ENCODE measurements at places on chromosomes 2 and 18.

DNA sequence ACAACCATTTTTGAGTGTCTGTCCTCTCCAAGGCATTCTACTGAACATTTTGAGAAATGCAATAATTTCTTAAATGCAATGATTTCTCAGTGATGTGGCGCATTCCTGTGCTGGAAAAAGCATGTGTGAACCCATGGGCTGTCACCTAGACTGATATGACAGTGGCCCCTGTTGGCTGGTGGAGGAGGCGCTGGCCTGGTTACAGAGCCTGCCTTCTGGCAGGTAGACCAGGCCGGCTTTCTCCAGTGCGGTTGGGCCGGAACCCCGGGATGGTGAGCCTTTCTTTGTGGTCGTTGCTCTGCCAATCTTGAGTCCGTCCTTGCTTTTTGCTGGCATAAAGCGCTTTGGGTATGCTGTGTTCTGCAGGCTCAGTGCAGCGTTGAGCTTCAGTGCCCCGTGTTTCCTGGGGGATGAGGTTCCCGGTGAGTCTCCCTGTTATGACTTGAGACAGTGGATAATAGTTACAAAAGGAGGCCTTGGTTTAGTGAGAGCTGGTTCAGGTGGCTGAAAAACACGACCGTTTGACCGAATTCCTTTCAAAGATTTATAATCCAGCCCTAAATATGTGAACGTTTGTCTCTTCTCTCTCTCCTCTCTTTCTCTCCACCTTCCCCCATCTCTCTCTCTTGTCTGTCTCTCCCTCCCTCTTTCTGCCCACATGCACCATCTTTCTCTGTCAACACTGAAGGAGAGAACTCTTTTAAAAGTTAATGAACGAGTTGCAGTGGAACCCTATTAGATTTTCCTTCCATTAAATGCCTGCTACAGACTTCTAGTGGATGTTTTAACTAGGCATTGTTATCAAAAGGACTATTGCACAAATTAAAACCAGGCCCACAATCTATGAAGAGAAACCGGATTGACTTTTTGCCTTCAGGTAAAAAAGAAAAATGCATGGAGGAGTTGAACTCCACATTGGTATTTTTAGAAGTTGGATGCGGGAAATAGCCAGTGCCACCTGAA is 34.0 kb downstream of the TSHZ1 start:
- no peak for DNase-seq

DNA sequence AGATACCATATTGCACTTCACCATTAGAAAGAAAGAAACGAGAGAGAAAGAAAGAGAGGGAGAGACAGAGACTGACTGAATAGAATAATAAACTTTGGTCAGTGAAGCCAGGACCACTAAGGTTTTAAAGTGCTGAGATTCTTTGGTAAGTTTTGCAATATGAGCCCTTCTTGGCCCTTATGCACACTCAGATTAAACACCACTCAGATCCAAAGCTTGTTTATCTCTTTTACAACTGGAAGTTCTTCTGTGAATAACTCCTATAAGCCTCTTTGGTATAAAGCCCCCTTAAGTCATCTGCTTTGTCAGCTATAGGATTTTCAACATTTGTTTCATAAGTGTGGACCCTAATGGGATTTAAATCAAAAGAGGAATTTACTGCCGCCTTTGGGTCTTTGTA is 40.8 kb downstream of the PID1 start:
- DNase-seq = no peak

DNA sequence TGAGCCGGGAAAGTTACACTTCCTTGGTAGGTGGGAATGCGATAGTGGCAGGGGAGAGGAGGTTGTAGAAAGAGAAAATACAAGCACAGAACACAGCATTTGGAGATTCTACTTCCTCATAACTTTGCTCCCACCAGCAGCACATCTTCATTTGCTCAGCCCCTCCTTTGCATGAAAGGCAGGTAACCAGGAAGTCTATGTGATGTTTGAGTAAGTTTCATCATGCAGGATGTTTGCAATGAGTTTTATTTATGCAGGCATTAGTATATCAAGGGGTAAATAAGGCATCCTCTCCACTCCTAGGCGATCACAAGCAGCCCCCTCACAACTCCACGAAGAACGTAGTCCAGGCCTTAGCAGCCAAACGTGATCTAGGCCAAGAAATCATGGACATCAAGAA is 5.0 kb downstream of the RNF152 start:
- DNase-seq = no peak

- DNase-seq = no peak
Observed at GRCh38 chr2:2524348-2524941, 193.4 kb upstream of the MYT1L start.

GRCh38 chr2:36336321-36336720 is 19.3 kb upstream of the CRIM1 start:
- DNase-seq = no peak

DNA sequence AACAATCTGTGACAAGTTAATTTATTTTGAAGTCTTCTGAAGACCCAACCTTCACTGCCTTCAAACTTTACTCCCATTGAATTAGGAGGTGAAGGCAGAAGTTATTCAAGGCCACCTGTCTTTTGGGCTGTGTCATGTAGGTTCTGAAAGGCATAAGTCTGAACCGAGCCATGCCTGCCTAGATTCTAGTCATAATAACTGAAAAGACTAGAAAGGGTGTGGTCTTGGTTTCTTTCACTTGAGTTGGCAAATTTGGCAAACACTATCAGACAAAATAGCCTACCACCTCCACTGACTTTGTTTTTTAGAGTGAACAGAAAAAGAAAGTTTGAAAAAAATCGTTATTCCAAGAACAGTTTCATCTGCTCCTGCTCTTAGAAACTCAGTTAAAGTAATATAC is 38.4 kb downstream of the PPM1B start:
- DNase-seq = no peak

DNA sequence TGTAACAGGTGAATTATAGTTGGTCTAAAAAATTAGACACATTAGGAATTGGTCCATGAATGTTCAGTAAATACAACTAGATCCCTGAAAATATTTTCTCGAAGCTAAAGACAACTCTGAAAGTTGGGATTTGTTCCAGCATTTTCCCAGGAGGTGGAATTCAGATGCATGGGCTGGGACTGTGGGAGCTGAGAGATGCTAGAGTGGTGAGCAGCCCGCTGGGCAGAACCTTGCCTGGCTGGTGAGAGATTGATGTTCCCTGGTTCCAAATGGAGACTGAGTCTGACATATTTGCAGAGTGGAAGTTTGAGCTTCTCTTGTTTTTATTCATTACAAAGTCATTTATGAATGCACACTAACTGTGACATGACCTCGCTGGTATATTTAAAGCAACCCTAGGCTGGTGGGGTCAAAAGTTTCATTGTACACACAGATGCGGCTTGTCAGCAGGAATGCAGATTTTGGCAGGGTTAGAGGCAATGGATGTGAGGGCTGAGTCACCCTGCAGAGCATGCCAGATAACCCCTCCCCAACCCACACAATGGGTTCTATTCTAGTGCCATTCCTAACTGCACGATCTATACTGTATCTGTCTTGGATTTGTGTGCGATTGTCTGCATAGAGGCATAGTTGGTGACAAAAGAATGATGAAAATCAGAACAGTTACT is 23.5 kb upstream of the TMEM178A start:
- DNase-seq = peak; percentile 87

DNA sequence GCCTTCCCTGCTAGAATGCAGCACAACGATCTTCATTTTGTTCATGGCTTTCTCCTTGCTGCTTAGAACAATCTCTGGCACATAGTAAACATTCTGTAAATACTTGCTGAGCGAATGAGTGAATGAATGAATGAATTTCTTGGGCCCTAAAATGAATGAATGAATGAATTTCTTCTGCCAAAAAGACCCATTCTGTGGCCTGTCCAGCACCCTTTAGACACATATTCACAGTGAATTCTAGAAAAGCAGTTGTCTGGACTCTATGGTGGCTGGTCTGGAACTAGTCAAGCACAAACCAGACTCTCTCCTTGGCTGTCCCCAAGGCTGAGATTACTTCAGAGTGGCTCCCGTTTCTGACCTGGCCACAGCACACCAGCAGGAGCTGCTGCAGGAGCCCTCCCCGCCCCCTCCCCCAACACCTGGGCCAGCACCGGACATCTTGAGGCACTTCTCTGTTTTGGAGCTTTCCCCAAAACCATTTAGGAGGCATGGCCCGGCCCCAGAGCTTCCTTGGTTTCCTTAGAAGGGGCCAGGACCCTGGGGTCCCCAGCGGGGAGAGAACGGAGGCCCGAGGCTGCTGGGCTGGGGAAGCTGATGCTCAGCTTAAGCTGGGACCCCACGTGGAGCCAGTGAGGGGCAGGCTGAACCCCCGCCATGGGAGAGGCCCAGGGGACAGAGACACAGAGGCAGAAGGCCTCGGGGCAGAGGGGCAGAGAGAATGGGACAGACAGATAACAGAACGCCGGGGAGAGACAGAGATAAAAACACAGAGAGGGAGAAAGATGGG is 159.0 kb downstream of the ZFP36L2 start:
- DNase-seq = no peak

DNA sequence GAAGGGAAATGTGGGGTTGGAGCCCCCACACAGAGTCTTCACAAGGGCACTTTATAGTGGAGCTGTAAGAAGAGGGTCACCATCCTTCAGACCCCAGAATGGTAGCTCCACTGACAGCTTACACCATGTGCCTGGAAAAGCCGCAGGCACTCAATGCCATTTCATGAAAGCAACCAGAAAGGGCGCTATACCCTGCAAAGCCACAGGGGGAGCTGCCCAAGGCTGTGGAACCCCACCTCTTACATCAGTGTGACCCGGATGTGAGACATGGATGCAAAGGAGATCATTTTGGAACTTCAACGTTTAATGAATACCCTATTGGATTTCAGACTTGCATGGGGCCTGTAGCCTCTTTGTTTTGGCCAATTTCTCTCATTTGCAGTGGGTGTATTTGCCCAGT is 694.7 kb downstream of the CBLN2 start:
- DNase-seq = no peak

DNA sequence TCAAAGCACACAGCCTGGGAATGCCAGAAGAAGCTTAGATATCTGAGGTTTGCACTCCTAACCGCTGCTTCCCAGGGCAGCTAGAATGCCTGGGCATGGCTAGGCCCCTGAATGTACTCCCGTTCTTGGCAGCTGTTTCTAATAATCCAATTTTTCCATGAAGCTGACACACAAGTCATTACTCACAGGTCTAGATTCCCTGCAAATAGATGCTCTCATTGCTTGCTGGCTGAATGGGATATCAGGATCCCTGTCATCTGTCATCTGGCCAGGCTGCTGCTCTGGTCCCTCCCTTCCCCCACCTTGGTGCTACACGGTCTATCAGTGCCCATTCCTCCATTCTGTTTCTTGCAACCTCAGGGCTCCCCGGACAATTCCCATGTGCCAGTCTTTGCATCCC is 40.7 kb upstream of the TEX51 start:
- DNase-seq = peak; percentile 1

DNA sequence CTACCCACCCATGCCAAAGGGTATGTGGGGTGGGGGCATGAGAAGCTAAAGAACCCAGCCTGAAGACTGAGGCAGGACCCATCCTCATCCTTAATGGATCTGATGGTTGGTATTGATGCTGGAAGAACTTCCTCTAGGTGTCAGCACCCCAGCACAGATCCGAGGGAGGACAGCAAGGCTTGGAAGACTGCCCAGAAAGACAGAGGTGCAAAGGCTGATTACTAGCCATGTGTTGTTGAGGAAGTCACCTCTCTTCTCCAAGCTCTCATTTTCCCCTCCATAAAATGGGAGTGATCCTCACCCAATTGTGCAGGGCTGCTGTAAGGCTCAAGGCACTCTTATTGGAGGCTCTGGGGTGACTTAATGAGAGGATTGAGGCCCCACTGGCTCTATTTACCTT is 256.5 kb downstream of the CELF4 start:
- DNase-seq = no peak

DNA sequence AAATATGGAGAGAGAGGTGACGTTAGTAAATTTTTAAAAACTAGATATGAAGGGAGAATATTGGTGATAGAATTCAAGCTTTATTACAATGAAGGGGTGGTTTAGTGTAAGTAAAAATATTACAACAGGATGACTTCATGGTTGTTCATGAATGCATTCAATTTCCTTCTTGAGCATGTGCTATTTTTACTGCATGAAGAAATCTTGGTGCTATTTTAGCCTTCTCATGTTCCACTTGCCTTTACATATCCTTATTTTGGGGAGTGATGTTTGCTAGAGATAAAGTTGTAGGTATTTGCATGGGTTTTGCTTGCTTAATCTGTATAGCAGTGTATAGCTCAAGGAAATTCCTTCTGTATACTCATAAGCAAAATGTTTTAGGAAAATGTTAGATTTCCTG is 195.0 kb upstream of the MMADHC start:
- peak; percentile 4 for DNase-seq

- DNase-seq = peak; percentile 69
Observed at GRCh38 chr2:238727585-238728329, 120.1 kb upstream of the TWIST2 start.

DNA sequence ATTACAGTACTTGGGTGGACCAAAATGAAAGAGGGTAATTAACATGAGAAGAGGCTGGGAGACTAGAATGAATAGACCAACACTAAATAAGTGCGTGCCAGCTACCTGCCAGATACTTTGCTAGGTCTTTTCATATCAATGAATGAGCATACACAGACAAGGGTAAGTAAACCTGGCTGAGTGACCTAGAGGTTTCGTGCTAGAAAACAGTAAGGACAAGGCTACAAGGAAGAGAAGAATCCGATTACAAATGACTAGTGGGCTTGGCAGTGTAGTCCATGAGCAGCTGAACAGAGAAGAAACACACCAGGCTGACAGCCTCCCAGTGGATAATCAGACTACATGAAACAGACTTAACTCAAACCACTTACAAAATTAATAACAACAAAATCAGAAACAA is 64.6 kb downstream of the THADA start:
- no peak for DNase-seq

DNA sequence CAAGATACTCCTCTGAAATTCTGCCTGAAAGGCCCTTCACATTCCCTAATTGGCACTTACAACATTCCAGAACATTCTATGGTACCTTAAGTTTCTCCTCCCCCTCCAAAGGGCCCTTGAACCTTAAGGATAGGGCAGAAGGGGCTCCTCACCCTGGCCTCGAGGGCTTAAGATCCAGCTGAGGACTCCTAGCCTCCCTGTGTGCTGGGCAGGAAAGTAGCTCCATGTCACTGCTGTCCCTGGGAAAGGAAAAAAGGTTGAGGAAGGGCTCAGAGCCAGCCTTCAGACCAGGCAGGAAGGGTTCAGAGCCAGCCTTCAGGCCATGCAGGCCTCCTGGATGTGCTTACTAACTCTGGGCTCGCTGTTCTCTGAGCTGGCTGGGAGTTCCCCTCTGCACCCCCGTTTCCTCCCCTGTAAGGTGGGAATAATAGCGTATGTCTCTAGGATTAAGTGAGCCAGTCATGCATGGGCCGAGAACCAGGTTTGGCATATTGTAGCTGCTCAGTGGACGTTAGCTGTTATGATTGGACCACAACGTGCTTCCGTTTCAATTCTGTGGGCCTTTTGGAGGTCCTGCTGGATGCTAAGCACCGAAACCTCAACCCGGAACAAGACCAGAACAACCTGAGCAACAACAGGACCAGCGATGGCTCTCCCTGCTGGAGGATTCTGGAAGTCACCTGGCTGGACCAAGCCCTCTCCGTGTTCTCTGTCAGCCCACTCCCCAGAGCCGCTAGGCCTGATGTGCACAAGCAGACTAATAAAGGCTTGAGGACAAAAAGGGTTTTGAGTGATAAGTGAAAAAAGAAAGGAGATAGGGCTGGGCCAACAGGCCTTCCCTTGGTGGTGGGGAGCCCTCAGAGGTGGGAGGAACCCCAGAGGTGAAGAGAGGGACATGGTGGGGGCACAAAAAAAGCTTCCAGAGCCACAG is 1.0 kb upstream of the B3GNT7 start:
- no peak for DNase-seq

GRCh38 chr2:28710545-28710944 is 41.1 kb upstream of the PPP1CB start:
- DNase-seq = no peak

Data from fibroblast of skin of back (primary cell).